ENCODE measurements at places on chromosomes 4 and X. TPM values are rescaled to one million over a fixed set of nuclear protein-coding genes. Genes with fewer than 3 reads are reported as not detected.

The CXCL11 gene
- total RNA-seq, result not detected

The SLIT2 gene
- not detected for total RNA-seq

The ACE2 gene
- total RNA-seq, result 2.2 TPM

The EFHC2 gene
- not detected for total RNA-seq

The SUPT20HL1 gene
- not detected for total RNA-seq

The CLRN2 gene
- total RNA-seq, result not detected

The UPF3B gene
- 8.2 TPM for total RNA-seq

The IL2 gene
- total RNA-seq, result not detected

The EXOC1L gene
- not detected for total RNA-seq

GRCh38 chr4:137451172-137451825 lies 81.0 kb downstream of the PCDH18 start:
- no peaks in the 10 kb centered on the region for H3K4me1 ChIP-seq
- H3K36me3 ChIP-seq, result no peaks in the 10 kb centered on the region
- H3K4me3 ChIP-seq, result no peak overlapping the region
- H3K27me3 ChIP-seq, result no peaks in the 10 kb centered on the region

DNA sequence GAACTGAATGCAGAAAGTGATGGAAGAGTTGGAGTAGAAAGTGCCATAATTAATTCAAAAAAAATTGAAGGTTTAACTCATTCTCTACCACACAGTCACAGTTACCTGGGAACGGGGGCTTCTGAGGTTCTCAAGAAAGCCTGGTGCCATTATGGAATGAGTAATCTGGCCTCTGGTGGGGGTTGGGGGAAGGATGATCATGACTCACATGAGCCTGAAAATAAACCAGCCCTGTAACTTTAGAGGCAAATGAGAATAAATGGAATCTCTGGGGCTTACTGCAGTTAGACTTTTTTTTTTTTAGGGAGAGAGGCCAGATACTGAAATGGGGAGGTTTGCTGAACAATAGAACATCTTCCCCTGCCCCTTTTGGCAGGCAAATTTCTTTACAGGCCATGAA lies 55.3 kb downstream of the SOD3 start:
- no peaks in the 10 kb centered on the region for H3K36me3 ChIP-seq
- DNase-seq, result no peak
- no peak overlapping the region for H3K27ac ChIP-seq
- no peaks in the 10 kb centered on the region for H3K27me3 ChIP-seq
- H3K4me3 ChIP-seq, result no peak overlapping the region

DNA sequence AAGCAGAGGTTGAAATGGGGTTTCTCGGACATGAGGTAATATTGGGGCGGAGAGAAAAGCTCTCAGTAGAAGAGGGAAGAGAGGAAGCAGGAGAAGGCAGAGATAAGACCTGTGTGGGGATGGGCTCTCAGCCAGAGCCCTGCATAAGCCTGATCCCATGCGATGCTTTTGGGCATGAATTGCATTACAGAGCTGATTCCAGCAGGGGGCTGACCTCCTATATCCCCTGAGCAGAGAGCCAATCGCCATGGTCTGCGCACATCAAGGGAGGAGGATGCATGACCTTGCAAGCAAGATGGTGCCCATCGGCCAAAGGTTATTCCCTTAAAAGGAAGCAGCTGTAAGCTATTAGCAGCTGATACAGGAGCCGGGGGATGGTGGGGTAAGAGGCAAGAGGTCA lies 7.6 kb downstream of the ANOS1 start:
- H3K4me3 ChIP-seq, result no peak overlapping the region
- no peak overlapping the region for H3K27ac ChIP-seq
- no peaks in the 10 kb centered on the region for H3K4me1 ChIP-seq
- no peak for DNase-seq
- no peaks in the 10 kb centered on the region for H3K36me3 ChIP-seq
- no peaks in the 10 kb centered on the region for H3K27me3 ChIP-seq

DNA sequence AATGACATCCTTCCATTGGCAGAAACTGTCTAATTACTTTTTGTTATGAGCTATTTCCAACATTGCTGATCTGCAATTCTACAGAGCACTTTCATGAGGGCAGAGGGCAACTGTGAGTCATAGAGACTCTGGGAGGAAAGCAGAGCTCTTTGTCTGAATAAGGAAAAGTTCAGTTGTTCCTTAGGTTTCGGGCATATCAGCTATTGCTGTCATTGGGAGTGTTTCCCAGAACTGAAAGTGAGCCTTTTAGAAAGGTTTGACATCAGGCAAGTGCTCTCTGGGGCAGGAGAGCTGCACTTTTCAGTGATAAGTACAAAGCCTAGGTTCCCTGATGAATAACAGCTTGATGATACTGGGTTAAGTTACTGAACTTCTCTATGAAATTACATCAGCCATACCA lies 119.2 kb upstream of the EDNRA start:
- H3K27ac ChIP-seq, result no peak overlapping the region
- no peak for DNase-seq
- H3K27me3 ChIP-seq, result no peaks in the 10 kb centered on the region
- no peaks in the 10 kb centered on the region for H3K4me1 ChIP-seq
- no peaks in the 10 kb centered on the region for H3K36me3 ChIP-seq

GRCh38 chr4:72567036-72567435 lies 2.0 kb downstream of the ADAMTS3 start:
- DNase-seq, result no peak
- H3K4me1 ChIP-seq, result peaks cover 16% of the 10 kb centered on the region
- no peak overlapping the region for H3K4me3 ChIP-seq
- H3K27me3 ChIP-seq, result peaks cover 27% of the 10 kb centered on the region
- H3K36me3 ChIP-seq, result no peaks in the 10 kb centered on the region

- H3K4me1 ChIP-seq, result peaks cover 37% of the 10 kb centered on the region
- H3K4me3 ChIP-seq, result peak overlapping the region; percentile 45
- H3K36me3 ChIP-seq, result no peaks in the 10 kb centered on the region
Observed at GRCh38 chrX:153765138-153766079, 1.4 kb downstream of the PLXNB3 start.

- no peak overlapping the region for H3K27ac ChIP-seq
- peaks cover 10% of the 10 kb centered on the region for H3K4me1 ChIP-seq
- no peak overlapping the region for H3K4me3 ChIP-seq
Observed at GRCh38 chr4:113502476-113502875, 259.1 kb downstream of the CAMK2D start.

DNA sequence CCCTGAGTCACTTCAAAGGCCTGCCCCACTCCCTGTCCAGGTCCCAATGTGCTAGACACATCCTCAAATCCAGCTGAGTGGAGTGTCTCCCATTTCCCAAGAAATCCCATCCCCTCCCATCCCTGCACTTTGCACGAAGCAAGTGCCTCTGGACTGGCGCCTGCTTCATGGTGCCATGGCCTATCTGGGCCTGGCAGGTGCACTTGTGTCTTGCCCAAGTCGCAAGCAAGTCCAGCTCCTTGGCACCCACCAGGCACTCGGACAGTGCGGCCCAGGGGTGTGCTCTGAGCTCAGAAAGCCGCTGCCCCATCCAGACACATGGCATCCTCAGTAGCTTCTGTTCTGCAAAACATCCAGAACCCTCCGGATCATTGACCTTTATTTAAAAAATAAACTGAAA lies 97.4 kb downstream of the DCTD start:
- no peaks in the 10 kb centered on the region for H3K36me3 ChIP-seq
- H3K27me3 ChIP-seq, result peaks cover 2% of the 10 kb centered on the region
- no peaks in the 10 kb centered on the region for H3K4me1 ChIP-seq
- DNase-seq, result no peak
- H3K4me3 ChIP-seq, result no peak overlapping the region

DNA sequence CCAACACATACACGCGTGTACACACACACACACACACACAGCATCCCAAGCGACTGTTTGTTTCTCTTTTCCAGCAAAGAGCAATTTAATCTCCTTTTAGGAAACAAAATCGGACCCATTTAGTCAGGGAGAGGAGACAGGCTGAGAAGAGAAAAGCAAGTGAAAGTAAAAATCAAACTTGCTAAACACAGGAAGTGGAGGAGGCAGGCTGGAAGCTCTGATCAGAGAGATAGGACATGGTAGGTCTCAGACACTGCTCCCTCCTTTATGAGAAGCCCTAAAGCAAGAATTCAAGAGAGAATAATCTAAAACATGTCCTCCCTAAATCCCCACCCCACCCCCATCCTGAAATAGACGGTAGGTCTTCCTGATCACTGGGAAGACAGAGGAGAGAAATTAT lies 62.3 kb downstream of the GPC3 start:
- H3K4me3 ChIP-seq, result no peak overlapping the region
- no peak for DNase-seq
- peaks cover 5% of the 10 kb centered on the region for H3K36me3 ChIP-seq

DNA sequence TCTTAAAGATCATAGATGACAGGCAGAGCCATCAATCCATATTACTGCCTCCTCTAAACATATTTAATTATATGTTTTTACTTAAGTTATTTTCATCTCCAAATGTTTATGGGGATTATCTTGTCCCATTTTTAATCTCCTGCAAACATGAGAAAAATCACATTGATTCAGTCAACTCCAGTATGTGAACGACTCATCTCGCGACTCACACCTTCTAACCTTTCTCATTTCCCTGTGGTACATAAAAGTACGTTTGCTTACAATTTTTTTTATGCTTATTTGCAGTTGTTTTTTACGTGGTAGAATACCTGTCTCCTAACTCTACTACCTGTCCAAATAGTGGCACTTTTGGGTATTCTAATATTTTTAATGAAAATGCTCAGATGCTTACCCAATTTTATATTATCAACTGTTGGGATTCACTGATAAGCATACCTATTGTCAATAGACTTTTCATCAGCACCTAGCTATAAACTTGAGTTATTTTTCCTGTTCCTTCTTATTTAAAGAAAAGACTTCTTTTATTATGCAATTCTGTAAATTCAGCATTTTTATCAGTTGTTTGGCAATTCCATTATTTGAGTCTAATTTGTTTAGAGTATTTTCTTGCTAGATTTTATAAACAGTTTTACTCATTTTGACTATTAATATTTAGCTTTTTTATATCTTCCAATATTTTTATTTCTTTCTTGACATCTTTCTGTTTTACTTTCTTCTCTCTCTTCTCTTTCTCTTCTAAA lies 276.6 kb downstream of the ANK2 start:
- DNase-seq, result no peak
- H3K4me1 ChIP-seq, result no peaks in the 10 kb centered on the region
- H3K4me3 ChIP-seq, result no peak overlapping the region
- no peaks in the 10 kb centered on the region for H3K36me3 ChIP-seq
- no peaks in the 10 kb centered on the region for H3K27me3 ChIP-seq

- no peak for DNase-seq
- no peaks in the 10 kb centered on the region for H3K4me1 ChIP-seq
- H3K36me3 ChIP-seq, result no peaks in the 10 kb centered on the region
- H3K27ac ChIP-seq, result no peak overlapping the region
- H3K27me3 ChIP-seq, result no peaks in the 10 kb centered on the region
Observed at GRCh38 chr4:90855111-90855510, 727.9 kb downstream of the CCSER1 start.

GRCh38 chr4:118270492-118270891 lies 82.3 kb downstream of the PRSS12 start:
- H3K27me3 ChIP-seq, result no peaks in the 10 kb centered on the region
- H3K4me1 ChIP-seq, result no peaks in the 10 kb centered on the region
- DNase-seq, result peak; percentile 41
- H3K4me3 ChIP-seq, result no peak overlapping the region
- H3K27ac ChIP-seq, result no peak overlapping the region

DNA sequence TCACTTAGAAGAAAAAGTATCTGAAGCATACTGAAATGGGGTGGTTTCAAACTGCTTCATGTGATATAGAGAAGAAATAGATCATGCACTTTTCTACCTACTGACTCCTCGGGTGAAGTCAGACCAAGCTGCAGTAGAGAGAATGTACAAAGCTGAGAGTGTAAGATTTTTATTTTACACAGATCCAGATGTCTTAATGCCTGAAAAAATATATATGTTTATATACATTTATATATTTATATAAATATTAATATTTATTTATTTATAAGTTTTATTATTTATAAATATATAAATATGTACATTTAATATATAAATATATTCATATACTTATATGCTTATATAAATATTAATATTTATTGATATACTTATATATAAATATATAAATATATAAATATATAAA lies 171.9 kb upstream of the SPOCK3 start:
- H3K36me3 ChIP-seq, result no peaks in the 10 kb centered on the region
- H3K27me3 ChIP-seq, result no peaks in the 10 kb centered on the region
- H3K27ac ChIP-seq, result no peak overlapping the region
- no peak for DNase-seq
- H3K4me3 ChIP-seq, result no peak overlapping the region
- H3K4me1 ChIP-seq, result no peaks in the 10 kb centered on the region

DNA sequence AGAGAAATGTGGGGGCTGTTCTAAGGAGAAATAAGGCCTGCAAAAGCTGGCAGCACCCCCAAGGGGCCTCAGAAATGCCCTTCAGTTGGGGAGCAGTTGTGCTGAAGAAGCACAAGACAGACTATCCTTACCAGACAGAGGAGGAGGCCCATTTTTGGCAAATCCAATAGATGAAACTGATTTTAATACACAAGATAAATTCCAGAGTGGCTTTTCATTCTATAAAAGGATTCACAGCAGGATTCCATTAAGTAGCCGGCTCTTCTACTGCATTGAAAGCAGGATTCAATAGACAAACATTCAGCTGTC lies 8.1 kb downstream of the SEPTIN6 start:
- peaks cover 6% of the 10 kb centered on the region for H3K4me1 ChIP-seq
- no peak overlapping the region for H3K27ac ChIP-seq
- H3K27me3 ChIP-seq, result no peaks in the 10 kb centered on the region
- H3K4me3 ChIP-seq, result no peak overlapping the region
- no peaks in the 10 kb centered on the region for H3K36me3 ChIP-seq

- no peak overlapping the region for H3K27ac ChIP-seq
- peaks cover 35% of the 10 kb centered on the region for H3K27me3 ChIP-seq
- no peaks in the 10 kb centered on the region for H3K36me3 ChIP-seq
Observed at GRCh38 chr4:6355052-6355451, 85.4 kb downstream of the WFS1 start.

DNA sequence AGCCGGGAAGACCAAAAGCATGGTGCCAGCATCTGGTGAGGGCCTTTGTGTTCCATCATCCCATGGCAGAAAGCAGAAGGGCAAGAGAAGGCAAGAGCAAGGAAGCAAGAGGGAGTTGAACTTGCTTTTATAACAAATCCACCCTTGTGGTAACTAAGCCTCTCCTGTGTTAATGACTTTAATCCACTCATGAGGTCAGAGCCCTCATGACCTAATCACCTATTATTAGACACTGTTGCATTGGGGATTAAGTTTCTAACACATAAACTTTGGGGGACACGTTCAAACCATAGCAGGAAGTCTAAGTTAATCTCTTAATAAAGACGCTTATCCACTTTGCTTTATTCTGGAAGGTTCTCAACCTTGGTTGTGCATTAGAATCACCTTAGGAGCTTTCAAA lies 12.5 kb upstream of the PCYT1B start:
- H3K4me3 ChIP-seq, result no peak overlapping the region
- H3K36me3 ChIP-seq, result no peaks in the 10 kb centered on the region
- peaks cover 51% of the 10 kb centered on the region for H3K4me1 ChIP-seq
- no peak for DNase-seq
- no peaks in the 10 kb centered on the region for H3K27me3 ChIP-seq
- H3K27ac ChIP-seq, result no peak overlapping the region

DNA sequence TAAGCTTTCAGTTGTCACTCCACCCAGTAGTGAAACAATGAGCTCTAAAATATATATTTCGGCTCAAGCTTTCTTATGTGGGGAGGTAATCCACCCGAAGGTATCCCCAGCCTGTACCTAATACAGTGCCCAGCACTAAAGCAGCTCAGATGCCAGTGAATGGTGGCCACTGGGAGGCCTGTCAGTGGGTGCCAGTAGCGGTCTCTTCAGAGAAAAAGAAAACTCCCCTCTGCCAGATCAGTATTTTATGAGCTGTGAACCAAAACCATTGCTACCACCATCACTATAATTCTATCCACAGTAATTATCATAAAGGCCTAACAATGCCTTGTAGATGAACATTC lies 835 bp upstream of the NFKB1 start:
- H3K27ac ChIP-seq, result peak overlapping the region; percentile 83
- no peaks in the 10 kb centered on the region for H3K27me3 ChIP-seq
- H3K4me3 ChIP-seq, result peak overlapping the region; percentile 94
- DNase-seq, result peak; percentile 24
- H3K4me1 ChIP-seq, result peaks cover 37% of the 10 kb centered on the region
